Fibroblast of skin of right quadriceps (primary cell): ENCODE measurements at places on chromosomes 13 and 19.

DNA sequence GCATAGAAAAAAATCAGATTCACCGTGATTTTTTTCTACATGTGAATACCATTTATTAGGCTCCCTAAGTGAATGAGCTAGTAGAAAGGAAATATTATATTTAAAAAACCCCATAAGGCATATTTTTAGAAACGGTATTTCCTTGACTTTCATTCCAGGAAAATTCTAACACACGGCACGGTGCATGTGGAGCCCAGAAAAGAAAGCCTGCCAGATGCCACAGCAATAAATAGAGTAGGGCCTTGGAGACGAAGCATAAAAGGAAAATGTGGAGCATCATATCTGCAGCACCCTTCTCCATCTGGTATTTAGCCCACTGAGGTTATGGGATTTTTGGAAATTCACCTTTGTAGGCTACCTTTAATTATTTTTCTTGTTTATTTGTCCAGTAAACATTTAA lies 314.4 kb downstream of the ENOX1 start:
- no peak for DNase-seq

- no peak for DNase-seq
These were observed 266.3 kb downstream of the KLF5 start for GRCh38 chr13:73324842-73325722.

GRCh38 chr13:44196196-44196751 lies 177.3 kb upstream of the SERP2 start:
- DNase-seq: no peak

- DNase-seq: no peak
These were observed 2.3 kb downstream of the ARHGAP35 start for GRCh38 chr19:46862974-46863632.

DNA sequence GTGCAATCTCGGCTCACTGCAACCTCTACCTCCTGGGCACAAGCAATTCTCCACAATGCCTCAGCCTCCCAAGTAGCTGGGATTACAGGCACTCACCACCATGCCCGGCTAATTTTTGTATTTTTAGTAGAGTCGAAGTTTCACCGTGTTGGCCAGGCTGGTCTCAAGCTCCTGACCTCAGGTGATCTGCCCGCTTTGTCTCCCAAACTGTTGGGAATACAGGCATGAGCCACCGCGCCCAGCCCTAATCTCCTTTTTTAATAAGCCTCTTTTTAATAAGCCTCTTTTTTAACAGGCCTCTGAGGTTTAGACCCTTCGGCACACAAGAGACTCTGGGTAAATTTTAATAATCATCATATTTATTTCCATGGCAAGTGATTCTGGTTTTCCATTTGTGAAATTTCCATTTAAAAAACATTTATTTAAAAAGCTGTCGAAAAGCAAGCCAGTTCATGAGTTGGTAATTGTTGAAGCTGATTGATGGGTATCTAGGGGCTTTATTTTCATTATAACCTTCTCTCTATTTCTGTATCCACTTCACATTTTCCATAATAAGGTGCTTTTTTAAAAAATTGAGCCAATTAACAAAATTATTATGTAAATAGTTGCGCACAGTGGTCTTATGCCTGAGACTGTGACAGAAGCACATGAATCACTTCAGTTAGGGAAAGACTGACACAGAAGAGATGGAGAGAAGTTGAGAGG lies 11.8 kb downstream of the POU2F2 start:
- no peak for DNase-seq

DNA sequence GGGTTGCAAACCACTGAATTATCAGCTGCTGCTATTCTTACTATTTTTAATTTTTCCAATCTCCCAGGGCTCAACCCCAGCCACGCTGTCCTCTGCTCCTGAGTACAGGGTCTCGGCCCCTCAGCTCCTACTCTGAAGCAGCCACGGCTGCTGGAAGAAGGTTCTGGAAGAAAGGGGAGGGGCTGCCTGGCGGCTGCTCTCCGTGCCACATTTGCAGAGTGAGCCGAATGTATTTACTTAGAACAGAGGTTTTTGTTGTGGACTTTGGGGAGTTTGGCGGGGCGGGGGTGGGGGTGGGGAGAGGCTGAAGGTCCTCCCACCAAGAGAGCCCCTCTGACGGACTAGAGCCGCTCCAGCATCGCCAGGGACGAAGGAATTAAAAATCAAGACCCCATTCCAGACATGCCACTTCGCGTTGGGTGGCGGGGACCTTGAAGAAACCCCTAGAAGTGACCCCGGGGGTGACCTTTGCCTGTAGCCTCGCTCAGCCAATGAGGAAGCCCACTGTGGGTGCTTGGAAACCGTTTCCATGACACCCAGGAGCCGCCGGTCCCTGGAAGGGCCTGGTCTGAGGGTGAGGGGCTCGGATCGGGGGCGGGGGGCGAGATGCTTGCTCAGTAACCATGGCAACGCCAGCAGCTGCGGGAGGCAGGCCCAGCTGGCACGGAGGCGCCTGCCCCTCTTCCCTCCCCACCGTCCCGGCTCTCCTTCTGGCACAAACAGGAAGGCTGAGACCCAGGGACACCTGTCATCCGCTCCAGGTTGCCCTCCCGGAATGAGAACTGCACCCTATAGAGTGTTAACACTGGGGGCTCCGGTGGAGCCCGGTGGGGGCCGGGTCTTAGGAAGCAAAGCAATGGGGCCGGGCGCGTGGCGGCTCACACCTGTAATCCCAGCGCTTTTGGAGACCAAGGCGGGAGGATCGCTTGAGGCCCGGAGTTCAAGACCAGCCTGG lies 54.2 kb upstream of the PTPRS start:
- DNase-seq: no peak

DNA sequence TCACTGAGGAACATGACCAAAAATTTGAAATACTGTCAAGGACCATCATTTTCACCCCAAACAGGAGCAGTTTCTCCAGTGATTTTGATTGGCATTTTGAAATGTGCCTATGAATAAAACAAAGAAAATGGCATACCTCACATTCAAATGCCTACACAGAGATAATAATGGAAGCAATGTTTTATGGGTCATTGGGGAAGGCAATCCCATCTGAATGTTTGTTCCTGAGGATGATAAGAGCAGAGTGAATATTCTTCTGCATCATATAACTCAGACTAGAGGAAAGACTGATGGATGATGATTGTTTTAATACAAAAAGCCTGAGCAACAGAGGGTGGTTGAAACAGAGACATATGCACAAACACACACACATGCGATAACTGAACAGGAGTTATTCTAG lies 2749.9 kb downstream of the PCDH9 start:
- no peak for DNase-seq

GRCh38 chr13:109667056-109667455 lies 119.3 kb downstream of the IRS2 start:
- DNase-seq: peak; percentile 53

GRCh38 chr13:61339054-61339621 lies 76.5 kb downstream of the PCDH20 start:
- DNase-seq: no peak

GRCh38 chr19:35742121-35742724 lies at the start of gene IGFLR1:
TSS of gene IGFLR1 (minus strand) at chr19:35742452. CDS start at chr19:35741180, 1,272 bp downstream.
- no peak for DNase-seq
